ENCODE measurements at places on chromosomes 11 and 22.

DNA sequence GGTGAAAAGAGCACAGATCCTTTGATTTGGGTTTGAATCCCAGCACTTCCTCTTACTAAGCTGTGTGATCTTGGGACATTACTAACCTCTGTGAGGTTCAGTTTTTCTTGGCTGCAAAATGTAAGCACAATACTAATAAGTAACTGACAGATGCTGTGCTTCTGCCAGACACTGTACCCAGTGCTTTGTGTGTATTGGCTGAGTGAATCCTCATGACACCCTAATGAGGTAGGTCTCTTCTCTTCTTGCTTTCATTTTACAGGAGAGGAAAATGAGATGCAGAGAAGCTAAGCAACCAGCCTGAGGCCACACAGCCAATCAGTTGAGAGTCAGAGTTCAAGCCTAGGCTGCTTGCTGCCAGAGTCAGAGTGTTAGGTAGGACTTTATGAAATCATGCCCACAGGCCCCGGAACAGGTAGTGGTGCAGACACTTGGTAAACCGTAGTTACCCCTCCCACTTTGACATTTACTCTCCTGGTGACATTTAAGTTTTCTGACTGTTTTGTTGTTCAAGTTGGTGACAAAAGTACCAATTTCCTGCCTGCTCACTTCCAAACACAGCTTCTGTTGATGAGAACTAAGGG, 21.2 kb downstream of the PTPRJ start:
- DNase-seq: peak; percentile 42

DNA sequence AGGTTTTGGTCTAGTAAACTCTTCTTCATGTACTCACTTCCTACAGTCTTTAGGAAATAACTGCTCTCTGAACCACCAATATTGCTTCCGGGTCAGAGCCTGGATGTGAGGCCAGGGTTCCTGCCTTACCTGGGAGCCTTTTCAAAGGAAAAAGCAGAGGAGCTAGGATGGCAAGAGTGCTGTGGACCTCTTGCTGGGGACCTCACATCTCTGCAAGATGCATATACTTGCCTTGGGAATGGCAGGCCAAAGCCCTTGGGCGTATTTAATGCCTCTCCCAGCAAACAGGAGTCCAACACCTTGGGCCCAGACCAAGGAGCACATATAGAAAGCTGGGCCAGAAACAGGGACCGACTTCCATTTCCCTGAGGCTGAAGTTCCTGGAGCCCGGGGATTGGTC, 5.3 kb downstream of the GLB1L2 start:
- no peak for DNase-seq

DNA sequence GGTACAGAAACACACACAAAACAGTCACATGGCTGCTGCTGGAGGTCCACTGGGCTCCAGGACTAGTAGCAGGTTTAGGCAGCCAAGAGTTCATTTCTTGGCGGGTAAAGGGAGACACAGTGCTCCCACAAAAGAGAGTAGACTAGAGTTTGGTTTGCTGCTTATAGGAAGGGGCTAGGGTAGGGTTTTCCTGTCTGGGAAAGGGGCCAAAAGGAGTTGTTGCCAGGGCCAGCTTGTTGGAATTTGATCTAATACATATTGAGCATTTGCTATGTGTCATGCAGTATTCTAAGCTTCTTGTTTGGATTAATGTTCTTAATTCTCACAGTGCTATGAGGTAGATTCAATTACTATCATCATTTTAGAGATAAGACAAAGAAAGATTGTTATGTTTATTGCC, 195.1 kb upstream of the PLET1 start:
- no peak for DNase-seq

- no peak for DNase-seq
These were observed 19.7 kb upstream of the CDC42EP2 start for GRCh38 chr11:65295001-65295400.

DNA sequence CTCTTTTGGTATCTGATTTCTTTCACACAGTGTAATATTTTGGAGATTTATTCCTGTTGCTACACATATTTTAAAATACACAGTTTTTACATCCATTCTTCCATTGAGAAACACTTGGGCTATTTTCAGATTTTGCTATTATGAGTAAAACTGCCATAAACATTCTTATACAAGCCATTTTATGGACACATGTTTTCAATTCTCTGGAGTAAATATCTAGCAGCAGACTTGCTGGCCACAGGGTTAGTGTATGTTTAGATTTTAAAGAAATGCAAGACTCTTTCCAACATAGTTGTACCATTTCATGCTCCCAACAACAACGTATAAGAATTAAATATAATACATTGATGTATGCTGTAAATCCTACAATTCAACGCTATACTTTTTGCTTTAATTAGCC, 360.8 kb upstream of the PITPNB start:
- no peak for DNase-seq

DNA sequence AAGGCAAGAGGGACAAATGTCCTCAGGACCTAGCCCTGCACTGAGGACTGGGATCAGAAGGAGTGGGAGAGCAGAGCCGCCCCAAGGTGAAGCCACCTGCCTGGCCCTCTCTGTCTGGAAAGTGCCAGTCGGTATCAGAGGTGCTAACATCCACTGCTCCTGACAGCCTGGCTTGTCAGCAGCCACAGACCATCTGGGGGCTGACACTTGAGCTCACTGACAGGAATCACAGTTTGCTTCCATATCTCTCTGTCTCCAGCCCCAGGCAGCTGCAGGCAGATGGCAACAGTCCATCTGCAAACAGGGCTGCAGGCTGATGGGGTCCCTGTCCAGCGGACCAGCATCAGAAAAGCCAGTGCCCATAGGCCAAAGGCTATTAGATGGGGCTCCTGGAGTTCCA, 5.5 kb downstream of the OPCML start:
- no peak for DNase-seq

DNA sequence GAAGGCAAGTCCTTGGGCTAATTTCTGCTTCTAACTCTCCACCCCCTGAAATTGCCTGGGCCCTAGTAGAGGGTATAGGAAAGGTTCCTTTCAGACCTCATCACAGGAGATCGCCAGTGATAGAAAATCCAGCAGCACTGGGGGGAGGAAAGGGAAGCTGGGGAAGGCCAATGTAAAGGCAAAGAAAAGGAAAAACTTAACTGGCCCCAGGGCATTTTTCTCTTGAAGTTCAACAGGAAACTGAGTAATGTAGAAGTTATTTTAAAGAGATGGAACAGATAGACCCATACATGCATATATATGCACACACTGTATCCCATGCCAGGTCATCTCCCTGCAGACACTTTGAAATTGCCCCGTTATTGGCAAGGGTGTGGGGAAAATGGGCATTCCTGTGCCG, 134.0 kb downstream of the TRIM44 start:
- no peak for DNase-seq

GRCh38 chr11:100910808-100911207, 218.8 kb downstream of the PGR start:
- DNase-seq: no peak

DNA sequence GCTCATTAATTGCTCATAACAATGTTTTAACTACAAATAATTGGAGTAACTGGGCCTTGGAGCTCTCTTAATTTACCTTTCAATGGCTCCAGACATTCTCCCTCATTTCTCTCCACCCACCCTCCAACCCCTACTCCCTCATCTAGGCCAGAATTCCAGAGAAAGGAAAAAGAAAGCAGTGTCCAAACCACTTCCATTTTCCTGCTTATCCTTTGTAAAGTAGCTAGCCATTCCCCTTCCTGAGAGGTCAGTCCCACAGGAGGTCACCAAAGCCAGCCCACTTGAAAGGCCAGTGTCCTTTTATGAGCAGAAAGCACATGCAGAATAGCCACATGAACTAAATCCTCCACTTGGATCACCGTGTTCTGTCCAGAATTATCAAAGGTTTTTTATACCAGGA, 404.8 kb upstream of the FAT3 start:
- no peak for DNase-seq

- no peak for DNase-seq
These were observed 34.1 kb downstream of the CD44 start for GRCh38 chr11:35173011-35173511.

DNA sequence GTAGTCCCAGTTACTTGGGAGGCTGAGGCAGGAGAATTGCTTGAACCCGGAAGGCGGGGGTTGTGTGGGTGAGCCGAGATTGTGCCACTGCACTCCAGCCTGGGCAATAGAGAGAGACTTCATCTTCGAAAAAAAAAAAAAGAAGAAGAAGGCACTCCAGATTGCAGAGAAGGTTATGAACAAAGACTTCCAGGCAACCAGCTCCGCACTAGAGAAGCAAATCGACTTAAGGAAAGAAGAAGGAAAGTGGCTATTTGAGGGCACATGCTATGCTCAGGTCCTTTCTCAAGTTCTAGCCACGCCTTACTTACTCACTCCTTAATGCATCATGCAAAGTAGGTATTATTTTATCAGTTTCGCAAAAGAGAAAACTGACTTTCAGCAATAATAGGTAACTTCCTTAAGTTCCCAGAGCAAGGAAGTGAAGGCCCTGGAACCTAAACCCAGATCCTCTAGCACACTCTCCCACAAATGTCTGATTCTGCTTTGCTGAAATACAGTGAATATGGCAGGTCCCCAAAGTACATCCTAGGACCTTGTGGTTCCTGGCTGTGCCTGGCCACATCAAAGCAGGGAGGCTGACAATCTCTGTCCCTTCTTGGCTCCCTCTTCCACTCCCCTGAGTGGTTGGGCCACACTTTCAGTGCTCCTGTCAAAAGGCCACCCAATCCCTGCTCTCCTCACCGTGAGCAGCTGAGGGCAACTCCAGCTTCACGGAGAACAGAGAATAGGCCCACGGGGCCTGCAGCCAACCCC, 14.2 kb downstream of the CD3E start:
- no peak for DNase-seq

DNA sequence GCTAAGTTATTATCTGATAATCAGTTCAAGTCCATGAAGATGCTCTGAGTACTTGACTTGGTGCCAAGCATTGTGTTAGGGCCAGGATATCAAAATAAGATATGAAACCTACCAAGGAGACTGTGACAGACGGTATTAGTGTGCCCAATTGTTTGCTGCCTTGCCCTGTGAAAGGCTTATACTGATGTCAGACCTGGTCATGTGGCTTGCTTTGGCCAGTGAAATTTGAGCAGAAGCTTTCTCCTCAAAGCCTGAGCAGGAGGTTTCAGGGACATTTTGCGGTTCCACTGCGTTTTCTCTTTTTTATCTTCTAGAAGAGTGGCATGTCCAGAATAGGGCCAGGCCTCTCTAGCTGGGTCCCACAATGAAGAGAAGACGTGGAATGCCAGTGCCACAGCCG, 15.8 kb upstream of the PKNOX2 start:
- DNase-seq: no peak

- DNase-seq: no peak
These were observed 1.2 kb downstream of the PRG3 start for GRCh38 chr11:57379732-57380131.

DNA sequence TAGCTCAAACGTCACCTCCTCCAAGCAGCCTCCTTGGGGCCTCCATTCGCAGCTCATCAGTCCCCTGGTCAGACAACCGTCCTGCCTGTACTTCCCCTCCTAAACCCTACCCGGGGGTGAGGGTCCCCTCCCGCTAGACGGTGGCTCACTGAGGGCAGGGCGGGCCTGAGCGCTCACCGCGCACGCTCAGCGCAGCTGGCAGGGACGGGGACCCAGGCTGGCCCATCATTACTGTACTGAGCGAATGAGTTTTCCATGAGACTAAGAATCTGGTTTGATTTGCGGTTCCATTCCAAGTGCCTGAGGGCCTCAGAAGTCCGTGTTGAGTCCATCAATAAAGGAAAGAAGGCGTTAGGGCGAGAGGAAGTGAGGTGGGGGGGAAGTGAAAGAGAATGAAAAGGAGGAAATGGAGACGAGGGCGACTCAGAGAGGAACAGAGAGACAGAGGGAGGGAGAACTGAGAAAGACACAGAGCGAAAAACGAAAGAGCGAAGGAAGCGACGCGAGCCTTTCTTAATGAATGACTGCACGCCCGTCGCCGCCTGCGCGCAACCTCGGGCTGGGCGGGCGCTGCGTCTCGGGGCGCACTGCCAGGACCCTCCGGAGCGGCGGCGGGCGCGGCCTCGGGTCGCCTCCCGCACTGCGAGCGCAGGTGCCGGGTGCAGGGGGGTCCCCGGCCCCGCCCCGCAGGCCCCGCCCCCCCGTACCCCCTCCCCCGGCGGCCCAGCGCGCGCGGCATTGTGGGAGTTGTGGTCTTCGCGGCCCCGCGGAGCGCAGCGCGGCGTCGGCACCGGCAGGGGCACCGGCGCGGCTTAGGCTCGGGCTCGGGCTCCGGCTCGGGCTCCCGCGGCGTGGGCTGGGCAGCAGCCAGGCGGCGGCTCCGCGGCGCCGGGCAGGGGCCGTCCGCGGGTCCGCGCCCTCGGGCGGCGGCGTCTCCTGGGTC, at the start of gene ASPHD2:
ASPHD2 (plus strand) TSS at position 746 of the 943 bp plus-strand sequence. CDS start 4,356 bp downstream, outside the sequence.
- DNase-seq: peak; percentile 57

- DNase-seq: peak; percentile 45
These were observed 42.1 kb downstream of the PAMR1 start for GRCh38 chr11:35483131-35483820.

- DNase-seq: no peak
These were observed 327.0 kb upstream of the PLET1 start for GRCh38 chr11:112587664-112588063.

GRCh38 chr11:17585911-17586695, 39.0 kb downstream of the OTOG start:
- DNase-seq: no peak

GRCh38 chr22:39534591-39535356, 2.2 kb upstream of the RPS19BP1 start:
- peak; percentile 82 for DNase-seq
